ENCODE measurements at places on chromosomes 7 and 10. TPM values are rescaled to one million over a fixed set of nuclear protein-coding genes. Genes with fewer than 3 reads are reported as not detected.
A peak's percentile ranks its signal among the peaks of the same experiment; 100 is the strongest.

The RTKN2 gene
- 2.9 TPM for total RNA-seq

The ANKRD30A gene
- total RNA-seq, result not detected

The FLNC gene
- not detected for total RNA-seq

The GJD4 gene
- not detected for total RNA-seq

The TRRAP gene
- 59.1 TPM for total RNA-seq

The SLC16A9 gene
- total RNA-seq, result 2.1 TPM

The NODAL gene
- total RNA-seq, result not detected

The MYPN gene
- not detected for total RNA-seq

The TMEM26 gene
- total RNA-seq, result not detected

- no peak for DNase-seq
These were observed 828 bp upstream of the CFAP70 start for GRCh38 chr10:73359492-73359891.

- no peak for DNase-seq
These were observed 90.8 kb downstream of the CREM start for GRCh38 chr10:35217455-35217854.

GRCh38 chr10:21753497-21754270 lies 219.7 kb downstream of the MLLT10 start:
- no peak for DNase-seq

DNA sequence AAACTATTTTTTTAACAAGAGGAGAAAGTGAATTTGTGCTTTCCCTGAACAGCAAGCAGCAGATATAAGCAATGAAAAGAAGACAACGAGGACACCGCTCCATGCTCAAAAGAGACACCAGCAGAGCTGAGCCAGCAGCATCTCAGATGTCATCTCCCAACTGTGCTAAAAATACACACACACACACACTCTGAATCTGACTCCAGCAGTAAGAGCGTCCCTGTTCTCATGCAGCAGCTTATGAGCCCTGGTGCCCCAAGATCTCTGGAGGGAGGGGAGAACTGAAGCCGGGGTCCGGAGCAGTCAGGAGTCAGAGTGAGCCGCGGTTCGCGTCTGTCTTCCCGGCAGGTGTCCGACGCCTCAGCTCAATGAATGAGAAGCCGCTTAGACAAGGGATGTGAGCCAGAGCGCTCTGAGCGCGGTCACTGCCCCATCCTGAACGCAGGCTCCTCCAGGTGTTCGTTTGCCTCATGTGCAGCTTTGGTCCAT lies 49.2 kb downstream of the SVIL start:
- no peak for DNase-seq

DNA sequence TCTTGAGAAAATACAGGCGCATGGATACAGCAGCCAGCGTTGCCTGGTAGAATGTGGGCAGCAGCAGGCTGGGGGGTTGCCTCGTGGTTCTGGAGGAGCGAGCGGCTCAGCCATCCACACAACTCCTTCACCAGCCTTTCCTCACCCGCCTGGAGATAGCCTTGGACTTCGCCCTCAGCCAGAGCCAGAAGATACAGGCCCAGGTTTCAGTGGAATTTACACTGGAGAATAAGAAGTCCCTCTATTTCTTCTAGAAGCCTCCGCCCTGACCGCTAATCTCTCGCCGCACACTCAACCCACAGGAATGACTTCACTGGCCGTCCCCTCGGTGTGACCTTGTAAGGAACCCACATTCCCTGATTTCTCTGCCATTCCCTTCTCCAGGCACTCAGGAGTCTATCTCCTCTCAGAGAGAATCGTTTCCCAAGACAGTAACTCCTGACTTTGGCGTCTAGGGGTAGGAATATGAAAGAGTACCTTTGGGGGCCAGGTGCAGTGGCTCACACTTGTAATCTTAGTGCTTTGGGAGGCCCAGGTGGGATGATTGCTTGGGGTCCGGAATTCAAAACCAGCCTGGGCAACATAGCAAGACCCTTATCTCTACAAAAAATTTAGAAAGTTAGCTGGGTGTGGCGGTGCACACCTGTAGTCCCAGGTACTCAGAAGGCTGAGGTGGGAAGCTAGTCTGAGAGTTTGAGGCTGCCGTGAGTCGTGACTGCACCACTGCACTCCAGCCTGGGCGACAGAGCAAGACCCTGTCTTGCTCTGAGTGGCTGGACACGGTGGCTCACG lies 52.0 kb upstream of the ECHDC3 start:
- DNase-seq, result no peak

GRCh38 chr10:43117031-43117776 lies 21.0 kb upstream of the CSGALNACT2 start:
- DNase-seq, result no peak

- DNase-seq, result no peak
These were observed 16.4 kb downstream of the ING3 start for GRCh38 chr7:120966961-120967360.

- DNase-seq, result no peak
These were observed 692.8 kb upstream of the LRRN3 start for GRCh38 chr7:110397927-110398660.

DNA sequence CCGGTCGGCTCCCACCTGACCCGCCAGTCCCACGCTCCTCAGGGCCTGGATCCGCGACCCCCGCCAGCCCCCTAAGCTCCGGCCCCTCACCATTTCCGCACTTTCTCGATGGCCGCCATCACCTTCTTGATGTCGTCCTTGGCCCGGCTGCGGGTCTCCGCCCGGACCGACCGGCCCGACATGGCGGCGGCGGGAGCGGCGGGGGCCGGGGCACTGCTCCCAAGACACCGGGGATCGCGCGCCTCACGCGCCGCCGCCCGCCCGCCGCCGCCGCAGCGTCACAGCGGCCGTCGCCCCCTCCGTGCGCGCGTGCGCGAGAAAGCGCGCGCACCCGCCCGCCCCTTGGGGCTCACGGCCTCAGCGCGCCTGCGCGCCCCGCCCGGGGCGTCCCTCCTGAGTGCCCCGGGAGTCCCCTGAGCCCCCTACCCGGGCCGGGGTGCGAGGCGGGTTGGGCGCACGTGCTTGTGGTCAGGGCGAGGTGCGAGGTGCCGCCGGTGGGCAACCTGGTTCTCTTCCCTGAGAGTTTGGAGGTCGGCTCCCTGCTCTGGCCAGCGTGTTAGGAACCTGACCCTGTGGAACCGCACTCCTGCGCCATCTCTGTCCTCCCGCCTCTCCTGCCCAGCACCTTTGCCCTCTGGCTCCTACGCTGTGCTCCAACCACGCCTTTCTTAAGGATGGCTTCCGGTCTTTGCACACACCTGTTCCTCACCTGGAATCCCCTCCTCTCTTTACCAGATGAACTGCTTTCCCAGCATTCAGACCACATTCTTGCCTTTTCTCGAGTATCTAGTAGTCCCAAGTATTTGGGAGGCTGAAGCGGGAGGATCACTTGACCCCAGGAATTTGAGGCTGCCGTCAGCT lies at the start of gene BCL7B:
BCL7B (minus strand) TSS at position 294 of the 861 bp plus-strand sequence; CDS start at position 182, 112 bp downstream.
- peak; percentile 78 for DNase-seq

- no peak for DNase-seq
These were observed 13.3 kb upstream of the CDK13 start for GRCh38 chr7:39936761-39937160.

GRCh38 chr10:132536241-132536876 lies 1.2 kb upstream of the INPP5A start:
- no peak for DNase-seq

DNA sequence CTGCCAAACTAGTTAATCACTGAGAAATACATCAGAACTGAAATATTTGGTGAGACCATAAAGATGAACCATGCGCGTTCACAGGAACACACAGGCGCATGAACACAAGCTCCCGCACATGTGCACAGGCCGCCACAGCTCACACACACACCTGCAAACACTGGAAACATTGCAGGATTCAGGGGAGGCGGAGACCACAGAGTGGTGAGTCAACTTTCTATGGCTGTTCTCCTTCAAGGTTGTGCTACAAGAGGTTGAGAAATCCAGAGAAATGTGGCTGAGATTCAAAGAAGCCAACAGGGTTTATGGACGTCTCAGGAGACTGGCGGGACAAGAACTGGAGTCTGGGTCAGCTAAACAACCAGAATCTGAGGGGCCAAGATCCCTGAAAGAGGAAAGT lies 17.8 kb downstream of the ESYT2 start:
- no peak for DNase-seq

DNA sequence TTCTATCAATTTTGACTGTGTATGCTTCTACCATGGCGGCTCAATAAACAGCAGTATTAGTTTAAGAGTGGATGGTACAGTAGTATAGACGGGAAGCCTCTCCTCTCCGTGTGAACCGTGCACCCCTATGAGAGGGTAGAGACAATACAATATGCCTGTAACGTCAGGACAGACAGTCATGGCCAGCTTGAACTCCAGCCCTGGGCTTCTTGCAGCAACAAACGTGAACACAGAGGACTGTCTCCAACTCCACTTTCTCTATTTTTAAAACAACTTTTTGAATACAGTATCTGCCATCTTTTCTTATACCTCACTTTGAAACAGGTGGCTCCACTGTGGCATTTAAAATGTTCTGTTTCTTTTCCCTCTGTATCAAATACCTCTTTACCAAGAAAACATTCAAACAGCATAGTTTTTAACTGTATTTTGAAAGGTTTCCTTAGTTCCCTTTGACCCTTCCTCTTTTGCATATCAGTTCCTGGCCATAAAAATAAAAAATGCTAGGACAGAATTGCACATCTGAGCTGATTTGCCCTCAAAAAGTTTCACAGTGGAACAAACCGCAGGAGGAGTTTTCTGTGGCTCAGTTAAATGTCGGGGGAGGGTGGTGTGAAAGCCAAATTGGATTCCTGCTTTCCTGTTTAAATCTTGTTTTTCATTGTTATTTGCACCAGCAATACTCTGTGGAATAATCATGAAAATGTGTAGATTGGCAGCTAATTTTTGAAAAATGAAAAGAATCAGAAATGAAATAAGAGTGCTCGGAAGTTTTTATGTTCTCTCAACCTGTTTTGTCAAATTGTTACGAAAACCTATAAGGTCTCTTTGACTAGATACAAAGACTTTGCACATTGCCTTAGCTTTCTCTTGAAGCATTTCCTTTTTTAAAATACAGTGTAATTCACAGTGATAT lies 8.0 kb downstream of the IKZF1 start:
- DNase-seq, result no peak

GRCh38 chr10:121647401-121647800 lies 49.2 kb upstream of the FGFR2 start:
- DNase-seq, result no peak

GRCh38 chr10:118101501-118101900 lies 54.8 kb upstream of the RAB11FIP2 start:
- no peak for DNase-seq

- DNase-seq, result no peak
These were observed 12.7 kb upstream of the SVIL start for GRCh38 chr10:29647478-29647877.

- no peak for DNase-seq
These were observed 134.2 kb downstream of the PTN start for GRCh38 chr7:137209151-137209817.
